ENCODE measurements at places on chromosomes 2 and 18.

DNA sequence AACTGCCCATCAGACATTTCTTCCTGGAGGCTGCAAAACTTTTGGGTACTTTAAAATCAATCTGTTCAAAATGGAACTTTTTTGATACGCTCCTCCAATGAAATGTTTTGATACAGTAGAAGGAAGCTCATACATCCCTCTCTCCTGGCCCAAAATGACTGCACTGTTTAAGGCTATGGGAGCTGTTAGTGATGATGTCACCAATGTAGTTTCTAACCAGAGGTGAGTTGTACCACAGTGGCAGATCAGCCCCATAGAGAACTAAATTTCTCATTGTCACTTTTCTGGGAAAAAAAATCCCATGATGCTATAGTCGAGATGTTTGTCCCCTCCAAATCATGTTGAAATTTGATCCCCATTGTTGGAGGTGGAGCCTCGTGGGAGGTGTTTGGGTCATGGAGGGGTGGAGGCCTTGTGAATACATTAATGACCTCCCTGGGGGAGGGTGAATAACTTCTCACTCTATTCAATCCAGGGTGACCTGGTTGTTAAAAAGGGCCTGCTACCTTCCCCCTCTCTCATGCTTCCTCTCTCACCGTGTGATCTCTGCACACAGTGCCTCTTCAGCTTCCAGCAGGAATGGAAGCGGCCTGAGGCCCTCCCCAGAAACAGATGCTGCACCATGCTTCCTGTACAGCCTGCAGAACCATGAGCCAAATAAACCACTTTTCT is 117.4 kb upstream of the NPAS2 start:
- no peak for DNase-seq

DNA sequence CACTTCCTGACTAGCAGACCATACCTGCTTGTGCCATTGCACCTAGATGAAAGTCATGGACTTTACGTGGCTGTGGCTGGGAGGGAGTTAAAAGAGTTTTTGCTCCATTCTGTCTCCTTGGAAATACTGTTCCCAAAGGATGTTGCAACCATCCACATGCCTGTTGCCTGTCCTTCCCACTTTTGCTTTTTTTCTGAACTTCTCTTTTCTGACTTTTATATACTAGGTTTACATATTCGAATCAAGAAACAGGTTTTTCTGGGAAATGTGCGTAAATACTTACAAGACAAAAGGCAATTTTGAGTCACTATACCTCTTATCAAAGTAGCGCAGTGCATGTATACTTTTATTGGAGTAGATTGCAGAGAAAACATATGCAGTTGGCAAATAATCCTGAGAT is 244.8 kb downstream of the PRKCE start:
- no peak for DNase-seq

GRCh38 chr2:70357684-70358071 is 55.8 kb upstream of the FAM136A start:
- DNase-seq, result no peak

- no peak for DNase-seq
Observed at GRCh38 chr18:38552732-38553321, 987.2 kb upstream of the CELF4 start.

- DNase-seq, result no peak
Observed at GRCh38 chr2:201639205-201639604, 4.1 kb downstream of the TMEM237 start.

GRCh38 chr2:127596311-127597045 is 49.5 kb upstream of the GPR17 start:
- no peak for DNase-seq

All from NCI-H460 (cell line).